Fibroblast of skin of right quadriceps (primary cell): ENCODE measurements at places on chromosomes 7 and 10.

- no peak for DNase-seq
These were observed 59.8 kb downstream of the GRID1 start for GRCh38 chr10:86306628-86307278.

- no peak for DNase-seq
These were observed at the start of gene PLAU for GRCh38 chr10:73910764-73911552. Gene PLAU (plus strand): TSS chr10:73911132. CDS start chr10:73911556, 424 bp downstream.

GRCh38 chr10:13787015-13787421 lies 200.3 kb downstream of the PRPF18 start:
- DNase-seq: peak; percentile 36

GRCh38 chr7:141366091-141366621 lies 185.1 kb upstream of the AGK start:
- DNase-seq: no peak

DNA sequence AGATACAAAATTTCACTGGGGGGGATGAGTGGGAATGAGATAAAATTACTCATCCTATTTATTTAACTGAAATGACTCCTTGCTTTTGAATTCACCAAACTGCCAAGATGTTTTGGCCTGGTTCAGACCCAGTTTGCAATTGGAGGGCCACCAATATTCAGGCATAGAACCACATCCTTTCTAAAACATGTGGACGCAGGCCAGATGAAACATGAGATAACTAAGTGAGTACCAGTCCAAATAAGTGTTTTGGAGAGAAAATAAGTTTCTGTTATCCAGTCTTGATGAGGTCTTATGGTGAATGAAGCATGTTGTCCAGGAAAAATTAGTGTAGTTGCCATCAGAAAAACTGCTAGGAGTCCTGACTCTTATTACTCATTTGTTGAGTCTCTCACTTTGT lies 36.3 kb upstream of the PDK4 start:
- peak; percentile 11 for DNase-seq

GRCh38 chr7:33201821-33202220 lies 72.5 kb downstream of the BBS9 start:
- no peak for DNase-seq

DNA sequence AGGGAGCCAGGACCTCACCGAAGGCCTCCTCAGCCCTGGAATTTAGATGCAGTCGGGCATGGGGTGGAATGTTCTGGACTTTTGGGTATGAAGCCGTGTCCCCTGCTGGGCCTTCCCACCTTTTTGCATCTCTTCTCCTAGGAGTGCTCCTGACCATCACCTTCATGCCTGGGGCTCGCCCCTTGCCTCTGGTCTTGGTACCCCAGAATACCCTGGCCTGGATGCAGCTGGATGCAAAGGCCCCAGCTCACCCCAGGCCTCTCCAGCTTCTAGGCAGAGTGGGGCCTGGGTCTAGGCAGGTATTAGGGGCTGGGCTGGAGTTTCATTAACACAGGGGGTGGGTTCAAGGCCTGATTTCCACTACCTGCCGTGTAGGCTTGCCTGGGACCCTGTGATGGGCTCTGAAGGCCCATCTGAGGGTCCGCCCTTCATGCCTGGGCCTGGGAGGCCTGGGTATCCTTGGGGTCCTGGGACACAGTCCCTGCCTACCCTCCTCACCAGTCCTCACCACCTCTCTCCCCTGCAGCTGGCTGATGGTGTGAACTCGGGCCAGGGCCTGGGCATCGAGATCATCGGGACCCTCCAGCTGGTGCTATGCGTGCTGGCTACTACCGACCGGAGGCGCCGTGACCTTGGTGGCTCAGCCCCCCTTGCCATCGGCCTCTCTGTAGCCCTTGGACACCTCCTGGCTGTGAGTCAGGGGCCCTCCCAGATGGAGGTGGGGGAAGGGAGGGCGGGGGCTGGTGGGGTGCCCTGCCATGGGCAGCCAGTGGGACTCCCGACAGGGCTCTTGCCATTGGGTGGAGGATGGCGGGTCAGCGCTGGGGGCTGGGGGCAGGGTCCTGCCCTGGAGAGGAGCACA lies 10.1 kb downstream of the AQP1 start:
- DNase-seq: no peak

DNA sequence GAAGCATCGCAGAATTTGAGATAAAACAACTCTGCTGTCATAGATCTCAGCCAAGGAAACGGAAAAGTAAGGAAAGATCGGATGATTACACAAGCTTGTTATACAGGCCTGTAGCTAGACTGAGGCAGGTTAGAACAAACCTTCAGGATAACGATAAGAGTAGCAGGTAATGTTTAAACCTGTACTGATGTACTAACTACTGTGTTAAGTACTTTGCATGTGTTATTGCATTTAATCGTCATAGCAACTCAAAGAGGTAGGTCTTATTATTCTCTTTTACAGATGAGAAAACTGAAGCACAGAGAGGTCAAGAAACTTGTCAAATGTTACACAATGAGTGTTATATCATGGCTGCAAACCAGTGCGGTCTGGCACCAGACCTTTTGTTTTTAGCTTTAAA lies 352.5 kb downstream of the GPAM start:
- no peak for DNase-seq

- DNase-seq: no peak
These were observed 724.2 kb downstream of the GATA3 start for GRCh38 chr10:8778713-8779112.
